Stimulated activated CD8-positive, alpha-beta memory T cell treated with anti-CD3 and anti-CD28 coated beads, Interleukin-12 subunit alpha, Interleukin-12 subunit beta, amount 100 ng/mL, for 4 hours (primary cell): ENCODE measurements at places on chromosomes 1 and 21.
A peak's percentile ranks its signal among the peaks of the same experiment; 100 is the strongest.

DNA sequence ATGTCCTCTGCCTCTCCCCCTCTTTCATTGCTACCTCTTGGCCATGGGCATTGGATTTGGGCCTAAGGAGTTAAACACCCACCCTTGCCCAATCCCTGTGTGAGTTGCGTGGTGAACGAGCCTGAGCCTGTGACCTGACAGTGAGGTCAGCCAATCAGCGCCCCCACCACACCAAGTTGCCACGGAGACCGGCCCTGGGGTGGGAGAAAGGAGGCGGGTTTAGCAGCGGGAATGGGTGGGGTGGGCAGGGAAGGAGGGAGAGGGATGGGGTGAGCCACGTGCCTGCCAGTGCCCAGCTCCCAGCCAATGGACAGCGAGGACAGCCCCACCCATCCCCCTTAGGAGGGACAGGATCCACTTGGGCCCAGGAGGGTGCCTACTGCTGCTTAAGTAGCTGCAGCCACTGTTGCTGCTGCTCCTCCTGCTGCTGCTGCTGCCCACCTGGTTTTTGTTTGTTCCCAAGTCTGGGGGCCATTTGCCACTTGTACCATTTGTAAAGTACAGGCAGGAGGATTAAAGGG, 9.5 kb downstream of the ZBTB7B start:
- no peak for DNase-seq

DNA sequence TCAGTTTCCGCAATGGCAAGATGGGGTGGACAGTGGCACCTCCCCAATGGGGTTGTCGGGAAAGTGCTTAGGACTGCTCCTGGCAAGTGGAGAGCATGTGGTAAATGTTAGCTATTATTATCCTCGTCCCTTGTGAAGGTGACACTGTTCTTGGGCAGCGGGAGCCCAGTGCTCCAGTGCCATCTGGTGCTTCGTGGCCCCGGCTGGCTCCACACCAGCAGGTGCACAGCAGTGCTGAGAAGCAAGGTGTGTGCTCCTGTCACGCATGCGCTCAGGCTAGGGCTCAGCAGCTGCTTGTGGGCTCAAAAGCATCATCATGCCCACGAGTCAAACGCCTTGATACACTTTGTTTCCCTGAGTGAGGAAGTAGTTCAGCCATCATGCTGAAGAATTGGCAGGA, 24.9 kb upstream of the KCNC4 start:
- no peak for DNase-seq

DNA sequence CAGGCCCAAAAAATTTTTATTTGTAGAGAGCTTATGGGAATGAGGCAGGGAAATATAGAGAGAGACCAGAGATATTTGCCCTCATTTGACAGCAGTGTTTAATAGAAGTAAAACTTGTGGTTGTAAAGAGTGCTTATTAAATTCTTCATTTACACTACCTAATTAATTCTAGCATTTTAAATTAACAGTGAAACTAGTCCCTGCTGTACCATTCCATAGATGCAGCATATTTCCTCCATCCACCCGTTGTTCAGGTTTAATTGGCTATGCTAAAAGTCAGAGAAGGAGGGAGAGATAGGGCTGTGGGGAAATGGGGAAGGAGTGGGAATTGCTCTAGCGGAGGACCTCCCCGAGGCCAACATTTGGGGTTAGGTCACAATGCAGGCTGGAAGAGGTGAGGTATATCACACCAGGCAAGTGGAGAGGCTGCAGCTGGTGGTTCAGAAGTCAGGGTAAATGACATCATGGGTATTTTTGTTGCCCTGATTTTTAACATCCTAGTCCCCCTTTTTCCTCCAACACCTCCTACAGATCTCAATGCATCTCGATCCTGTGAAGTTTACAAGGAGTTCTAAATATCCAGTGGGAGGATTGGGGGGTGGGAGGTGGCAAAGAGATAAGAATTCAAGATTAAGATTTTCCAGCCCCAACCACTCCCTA, 38.6 kb downstream of the ELAVL4 start:
- DNase-seq = no peak

- no peak for DNase-seq
Measured at GRCh38 chr1:245319094-245319493, 164.3 kb downstream of the KIF26B start.

DNA sequence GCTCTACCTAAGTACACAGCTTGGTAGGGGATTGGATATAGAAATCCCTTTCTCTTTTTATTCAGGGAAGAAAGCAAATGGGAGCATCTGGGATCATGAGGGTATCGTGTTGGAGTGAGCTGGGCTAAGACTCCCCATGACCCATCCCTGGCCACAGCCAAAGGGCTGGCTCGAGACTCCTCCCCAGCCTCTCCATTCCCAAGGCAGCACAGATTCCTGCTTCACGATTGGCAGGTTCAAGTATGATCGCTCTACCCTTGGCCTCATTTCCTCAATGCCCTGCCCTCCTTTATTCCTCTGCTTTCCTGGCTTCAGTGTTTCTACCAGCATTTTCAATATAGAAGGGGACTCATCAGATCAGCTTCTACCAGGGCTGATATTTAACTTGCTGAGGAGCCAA, 89.7 kb downstream of the ATP1A1 start:
- no peak for DNase-seq

DNA sequence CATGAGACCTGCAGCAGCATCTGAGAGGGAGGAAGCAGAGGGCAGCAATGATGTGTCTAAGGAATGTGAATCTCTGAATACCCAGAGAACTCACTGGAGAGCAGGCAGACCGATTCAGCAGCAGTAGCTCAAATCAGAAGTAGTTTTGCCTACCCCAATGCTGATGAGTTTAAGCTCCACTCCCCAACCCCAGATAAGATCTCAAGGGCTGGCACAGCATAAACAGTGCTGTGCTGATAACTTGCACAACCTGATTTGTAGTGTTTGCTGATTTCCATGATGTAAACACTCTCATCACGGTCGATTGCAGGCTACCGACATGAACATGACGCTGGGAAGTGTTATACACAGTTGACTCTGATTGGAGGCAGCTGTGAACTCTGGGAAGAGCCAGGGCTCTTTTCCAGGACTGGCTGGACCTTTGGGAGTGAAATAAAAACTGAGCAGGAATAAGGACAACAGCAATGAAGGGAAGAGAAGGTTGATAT, 11.2 kb upstream of the HMGCS2 start:
- no peak for DNase-seq

DNA sequence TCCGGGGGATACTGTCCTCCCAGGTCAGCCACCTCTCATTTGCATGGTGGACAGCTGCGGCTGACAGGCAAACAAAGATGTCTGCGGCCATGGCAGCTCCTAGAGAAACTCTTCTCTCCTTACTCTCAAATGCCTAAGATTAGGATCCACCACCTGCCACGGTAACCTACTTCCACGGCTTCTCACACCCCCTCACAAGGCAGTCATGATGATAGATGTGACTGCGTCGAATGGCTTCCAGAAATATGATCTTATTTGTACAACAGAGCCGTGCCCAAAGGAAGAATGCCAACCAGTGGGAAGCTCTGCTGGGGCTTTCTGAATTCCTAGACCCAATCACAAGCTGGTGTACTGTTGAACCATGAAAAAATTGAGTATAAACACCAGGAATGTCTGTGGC, 73.4 kb downstream of the BACE2 start:
- no peak for DNase-seq

DNA sequence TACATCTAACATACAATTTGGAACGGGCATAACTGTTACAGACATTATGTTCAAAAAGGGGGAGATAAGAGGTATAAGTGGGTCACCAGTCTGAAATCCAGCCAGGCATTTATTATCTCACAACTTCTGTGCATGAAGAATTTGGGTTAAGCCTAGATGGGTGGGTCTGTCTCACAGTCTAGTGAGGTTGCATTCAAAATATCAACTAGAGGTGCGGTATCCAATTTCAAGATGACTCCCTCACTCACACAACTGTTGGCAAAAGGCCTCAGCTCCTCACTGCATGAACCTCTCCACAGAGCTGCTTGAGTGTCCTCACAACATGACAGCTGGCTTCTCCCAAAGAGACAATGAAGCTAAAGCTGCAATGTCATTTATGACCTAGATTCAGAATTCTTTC, 4.7 kb downstream of the AUNIP start:
- DNase-seq = no peak

DNA sequence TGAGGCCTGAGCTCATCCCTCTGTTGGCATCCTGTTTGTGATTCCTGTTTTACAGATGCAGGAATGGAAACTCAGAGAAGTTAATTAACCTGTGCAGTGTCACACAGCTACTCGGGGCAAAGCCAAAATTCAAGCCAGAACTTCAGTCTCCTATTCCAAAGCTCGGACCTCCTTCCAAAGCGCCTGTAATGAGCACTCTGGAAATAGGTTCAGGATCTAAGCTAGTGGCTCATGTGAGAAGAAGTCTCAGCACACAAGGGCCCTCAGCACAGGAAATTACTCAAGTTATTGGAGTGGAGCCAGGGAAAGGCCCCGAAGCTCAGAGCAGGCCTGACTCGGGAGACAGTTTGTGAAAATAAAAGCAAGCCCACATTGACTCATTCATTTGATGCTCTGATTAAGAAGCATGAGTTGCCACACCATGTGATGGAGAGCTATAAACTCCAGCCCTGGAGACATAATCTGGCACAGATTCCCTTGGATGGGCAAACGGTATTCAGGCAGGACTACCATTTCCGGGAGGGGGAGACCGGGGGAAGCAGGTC, 50.6 kb upstream of the LYST start:
- DNase-seq = peak; percentile 30

DNA sequence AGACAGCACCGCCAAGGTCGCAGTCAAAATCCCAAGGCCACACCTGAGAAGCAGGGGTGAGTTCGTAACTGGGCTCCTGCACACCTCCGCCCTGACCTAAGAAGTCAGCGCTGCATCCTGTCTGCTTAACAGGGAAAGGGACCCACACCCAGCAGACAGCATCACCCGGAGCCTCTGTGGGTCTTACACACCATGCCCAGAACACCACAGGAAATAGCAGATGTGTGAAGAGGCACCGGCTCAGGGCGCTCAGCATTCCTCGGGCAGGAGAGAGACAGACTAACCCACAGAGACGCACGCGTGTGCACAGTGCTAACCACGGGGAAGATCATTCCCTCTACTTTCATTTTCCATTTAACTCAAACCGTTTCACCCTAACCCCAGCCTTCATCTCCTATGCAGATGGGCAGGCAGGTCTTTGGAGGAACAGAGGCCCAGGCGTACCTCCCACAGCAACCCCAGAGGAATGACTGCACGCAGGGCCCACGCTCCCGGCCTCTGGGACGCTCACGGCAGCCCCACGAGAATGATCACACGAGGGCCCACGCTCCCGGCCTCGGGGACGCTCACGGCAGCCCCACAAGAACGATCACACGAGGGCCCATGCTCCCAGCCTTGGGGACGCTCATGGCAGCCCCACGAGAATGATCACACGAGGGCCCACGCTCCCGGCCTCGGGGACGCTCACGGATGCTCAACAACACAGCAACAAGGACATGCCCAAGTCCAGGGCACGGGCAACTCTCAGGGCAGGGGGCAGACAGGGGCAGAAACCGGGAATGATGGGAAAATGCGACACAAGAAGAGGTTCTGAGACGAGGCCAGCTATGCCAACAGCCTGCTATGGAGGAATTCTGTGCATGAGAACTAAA, 20.9 kb downstream of the POFUT2 start:
- DNase-seq = peak; percentile 37

DNA sequence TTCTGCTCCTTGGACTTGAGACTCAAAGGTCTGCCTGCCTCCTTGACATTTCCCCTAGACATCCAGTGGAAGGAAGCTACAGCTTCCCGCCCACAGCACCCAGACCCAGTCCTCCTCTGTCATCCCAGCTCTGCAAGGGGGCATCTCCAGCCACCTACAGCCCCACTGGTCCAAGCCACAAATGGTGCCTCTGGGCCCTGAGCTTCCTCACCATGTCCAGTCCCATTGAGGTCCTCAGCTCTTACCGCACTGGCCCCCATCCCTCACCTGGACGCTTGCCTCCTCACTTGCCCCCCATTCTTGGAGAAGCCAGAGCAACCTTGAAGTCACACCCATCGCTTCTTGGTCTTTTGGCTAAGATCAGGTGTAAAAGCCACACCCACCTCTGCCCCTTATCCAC, 13.2 kb downstream of the PODN start:
- no peak for DNase-seq

DNA sequence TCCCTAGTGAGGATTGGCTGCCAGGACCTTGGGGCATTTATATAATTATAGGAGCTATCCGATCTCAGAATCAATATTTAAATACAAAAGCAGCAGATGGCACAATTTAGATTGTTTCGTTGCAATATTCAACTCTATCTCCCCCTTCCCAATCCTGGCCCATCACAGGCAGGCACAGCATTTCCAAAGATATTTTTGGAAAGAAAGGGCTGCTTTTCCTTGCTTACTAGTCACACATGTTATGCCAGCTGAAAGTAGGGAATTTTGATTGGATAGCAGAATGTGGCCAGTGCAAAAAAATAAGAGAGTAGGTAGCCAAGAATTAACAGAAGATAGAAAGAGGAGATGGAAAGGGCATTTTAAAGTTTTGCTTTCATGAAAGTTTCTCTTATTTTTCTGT, 37.9 kb downstream of the IL12RB2 start:
- no peak for DNase-seq

DNA sequence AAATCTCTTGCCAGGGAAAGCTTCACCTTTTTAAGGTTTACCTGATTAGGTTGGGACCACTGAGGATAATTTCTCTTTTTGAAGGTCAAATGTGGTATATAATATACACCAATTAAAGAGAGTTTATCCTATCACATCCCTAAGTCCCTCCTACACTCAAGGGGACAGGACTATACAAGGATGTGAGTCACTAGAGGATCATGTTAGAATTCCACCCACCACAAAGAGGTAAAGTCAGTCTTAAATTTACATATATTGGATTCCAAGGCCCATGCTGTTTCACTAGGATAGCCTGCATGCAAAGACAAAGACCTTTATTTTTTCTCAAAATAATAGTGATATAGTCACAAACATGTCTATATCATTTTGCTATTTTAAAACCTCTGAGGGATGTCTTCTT, 164.4 kb downstream of the GIPC2 start:
- no peak for DNase-seq

GRCh38 chr1:66978201-66978600, 53.4 kb downstream of the MIER1 start:
- no peak for DNase-seq

DNA sequence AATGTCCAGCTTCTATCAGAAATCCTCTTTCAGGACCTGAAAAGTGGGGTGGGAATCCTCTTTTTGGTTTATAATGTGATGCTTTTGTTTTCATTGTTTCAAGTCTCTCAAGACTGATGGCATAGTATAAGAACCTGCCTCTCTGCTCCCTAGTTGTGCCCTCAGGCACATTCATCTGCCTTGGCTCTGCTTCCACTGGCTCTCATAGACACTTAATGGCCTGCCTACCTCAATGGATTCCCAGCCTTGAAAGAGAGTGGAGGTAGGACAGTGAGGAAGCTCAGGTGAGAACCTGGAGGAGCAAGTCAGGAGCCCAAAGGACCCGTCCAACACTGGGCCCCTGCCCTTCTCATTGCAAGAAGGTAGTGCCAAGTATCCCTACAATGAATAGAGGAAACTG, 4.8 kb downstream of the TTLL7 start:
- DNase-seq = no peak

- no peak for DNase-seq
Measured at GRCh38 chr1:111099289-111099688, 40.6 kb downstream of the DRAM2 start.

- DNase-seq = no peak
Measured at GRCh38 chr1:161958425-161958824, 65.2 kb downstream of the OLFML2B start.
